ENCODE measurements at places on chromosomes 7 and 10.
A peak's percentile ranks its signal among the peaks of the same experiment; 100 is the strongest.

- DNase-seq: no peak
These were observed 188.0 kb downstream of the KCND2 start for GRCh38 chr7:120460949-120461348.

- no peak for DNase-seq
These were observed 66.2 kb upstream of the PCBD1 start for GRCh38 chr10:70954381-70955176.

DNA sequence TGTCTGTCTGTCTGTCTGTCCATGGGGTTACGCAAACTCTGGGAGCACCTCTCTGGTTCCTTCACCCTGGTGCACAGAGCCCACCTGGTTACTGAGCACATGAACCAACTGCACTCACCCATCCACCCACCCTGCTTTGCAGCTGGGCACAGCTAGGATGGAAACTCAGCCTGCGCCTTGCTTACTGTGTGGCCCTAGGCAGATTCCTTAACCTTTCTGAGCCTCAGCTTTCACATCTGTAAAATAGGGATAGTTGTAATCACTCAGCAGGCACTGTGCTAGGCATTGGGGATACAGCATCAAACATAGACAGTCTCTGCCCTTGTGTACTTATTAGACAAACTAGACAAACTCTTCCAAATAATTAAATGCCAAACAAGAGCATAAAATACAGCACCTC, 21.8 kb upstream of the INMT start:
- DNase-seq: no peak

DNA sequence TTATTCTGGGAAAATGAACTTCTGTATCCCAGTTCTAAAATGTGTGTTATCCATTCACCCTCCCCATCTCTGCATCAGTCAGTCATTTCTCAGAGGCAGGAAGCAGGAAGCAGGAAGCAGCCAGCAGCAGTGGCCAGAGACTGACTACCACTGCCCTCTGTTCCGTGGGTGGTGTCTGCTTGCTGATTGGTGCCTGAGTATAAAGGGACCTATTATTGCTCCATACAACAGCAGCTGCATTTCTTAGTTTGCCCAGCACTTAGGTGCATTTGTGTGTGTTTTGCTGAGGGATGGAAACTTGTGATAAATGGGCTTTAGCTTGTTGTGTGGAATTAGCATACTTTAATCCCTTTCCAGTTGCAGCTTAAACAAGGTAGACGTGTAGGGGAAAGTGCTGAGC, 582.2 kb downstream of the SORCS1 start:
- no peak for DNase-seq

DNA sequence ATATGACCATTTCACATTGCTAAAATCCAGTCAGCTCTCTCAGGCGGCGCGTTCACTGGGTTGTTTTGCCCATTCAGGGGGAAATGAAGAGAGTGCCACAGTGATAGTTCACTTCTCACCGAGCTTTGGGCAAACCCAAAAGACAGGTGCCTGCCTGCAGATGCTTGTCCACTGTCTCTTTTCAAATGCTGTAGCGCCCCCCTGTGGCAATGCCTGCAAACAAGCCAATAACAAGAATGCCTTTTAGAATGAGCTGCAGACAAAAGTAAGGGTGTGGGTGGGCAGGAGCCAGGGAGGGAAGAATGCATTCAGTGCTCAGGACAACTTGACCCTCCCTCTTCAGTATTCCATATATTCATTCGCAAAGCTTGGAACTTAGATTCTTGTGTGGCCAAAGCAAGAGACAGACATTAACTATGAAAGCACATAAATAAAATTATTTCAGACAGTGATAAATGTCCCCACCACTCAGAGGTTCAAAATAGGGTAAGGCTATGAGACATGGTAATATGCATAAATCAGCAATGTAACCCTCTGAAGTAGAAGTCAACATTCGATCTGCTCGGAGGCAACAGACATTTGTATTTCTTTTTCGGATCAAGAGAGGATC, 86.9 kb downstream of the JAZF1 start:
- DNase-seq: peak; percentile 22
